Nephron progenitor cell (in vitro differentiated cells): ENCODE measurements at places on chromosomes 6 and 20.

- H3K4me3 ChIP-seq: no peak overlapping the region
- no peak overlapping the region for H3K27ac ChIP-seq
- H3K27me3 ChIP-seq: no peaks in the 10 kb centered on the region
- H3K4me1 ChIP-seq: no peaks in the 10 kb centered on the region
- DNase-seq: no peak
- peaks cover 10% of the 10 kb centered on the region for H3K36me3 ChIP-seq
Measured at GRCh38 chr6:5563086-5563485, 301.8 kb downstream of the FARS2 start.

DNA sequence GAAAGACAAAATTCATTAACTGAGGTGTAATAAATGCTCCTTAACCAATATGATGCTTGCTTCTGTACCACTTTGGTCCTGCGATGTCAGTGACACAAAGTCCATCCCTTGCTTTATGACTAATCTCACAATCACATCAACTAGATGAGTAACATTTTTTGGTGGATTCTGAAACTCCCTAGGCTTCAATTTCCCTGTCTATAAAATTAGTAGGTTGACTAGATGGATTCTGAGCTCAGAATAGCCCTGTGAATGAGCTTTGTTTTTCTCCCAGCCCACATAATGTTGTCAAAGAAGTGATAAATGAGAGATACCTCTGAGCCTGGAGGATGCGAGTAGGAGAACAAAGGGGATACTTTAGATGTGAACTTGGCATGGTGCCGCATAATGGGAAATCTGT lies 9.1 kb downstream of the TXLNB start:
- no peaks in the 10 kb centered on the region for H3K27me3 ChIP-seq
- DNase-seq: no peak
- no peak overlapping the region for H3K4me3 ChIP-seq
- no peaks in the 10 kb centered on the region for H3K4me1 ChIP-seq

DNA sequence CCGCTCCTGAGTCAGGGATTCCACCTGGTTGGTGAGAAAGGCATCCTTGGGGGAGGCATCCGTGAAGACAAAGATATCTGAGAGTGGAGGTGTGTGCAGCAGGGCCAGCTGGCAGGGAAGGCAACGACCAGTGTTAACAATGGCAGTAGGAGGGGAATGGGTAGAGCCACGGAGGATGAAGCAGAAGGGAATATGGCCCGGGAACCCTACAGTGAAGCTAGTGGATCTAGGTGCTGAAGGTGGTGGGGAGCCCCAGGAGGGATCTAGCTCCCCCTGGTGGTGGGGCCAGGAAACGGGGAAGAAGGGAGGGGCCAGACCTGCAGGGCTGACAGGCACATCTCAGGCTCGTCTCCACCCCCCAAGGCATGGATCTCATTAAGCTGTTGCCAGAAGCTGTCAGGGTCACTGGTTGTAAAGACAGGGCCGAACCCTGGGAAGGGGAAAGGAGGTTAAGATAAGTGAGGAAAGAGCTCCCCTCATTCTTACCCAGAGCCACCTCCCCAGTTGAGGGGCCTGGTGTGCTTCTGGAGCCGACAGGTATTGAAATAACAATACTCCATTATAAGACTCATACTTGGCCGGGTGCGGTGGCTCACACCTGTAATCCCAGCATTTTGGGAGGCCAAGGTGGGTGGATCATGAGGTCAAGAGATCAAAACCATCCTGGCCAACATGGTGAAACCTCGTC lies 7.3 kb downstream of the VWA7 start:
- DNase-seq: peak; percentile 41
- H3K27ac ChIP-seq: no peak overlapping the region
- peaks cover 3% of the 10 kb centered on the region for H3K27me3 ChIP-seq

DNA sequence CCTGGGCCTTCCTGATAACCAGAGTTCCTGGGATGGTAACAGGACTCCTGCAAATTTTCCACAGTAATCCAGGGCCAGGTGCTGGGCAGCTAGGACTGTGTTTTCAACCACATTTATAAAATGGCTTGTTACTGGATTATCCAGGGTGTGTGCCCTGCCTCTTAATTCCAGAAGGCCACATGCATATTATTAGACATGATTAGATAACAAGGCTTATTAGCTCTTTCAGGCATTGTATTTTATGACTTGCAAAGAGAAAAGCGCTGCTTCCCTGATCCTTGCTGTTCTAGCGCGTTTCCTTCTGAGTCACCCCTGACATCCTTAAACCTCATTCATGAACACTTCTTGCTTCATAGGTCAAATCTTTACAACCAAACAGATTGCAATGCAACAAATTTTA lies 208.6 kb downstream of the UST start:
- no peak for DNase-seq
- H3K36me3 ChIP-seq: peaks cover 36% of the 10 kb centered on the region
- peaks cover 56% of the 10 kb centered on the region for H3K4me1 ChIP-seq
- H3K4me3 ChIP-seq: no peak overlapping the region
- H3K27me3 ChIP-seq: no peaks in the 10 kb centered on the region
- H3K27ac ChIP-seq: no peak overlapping the region

DNA sequence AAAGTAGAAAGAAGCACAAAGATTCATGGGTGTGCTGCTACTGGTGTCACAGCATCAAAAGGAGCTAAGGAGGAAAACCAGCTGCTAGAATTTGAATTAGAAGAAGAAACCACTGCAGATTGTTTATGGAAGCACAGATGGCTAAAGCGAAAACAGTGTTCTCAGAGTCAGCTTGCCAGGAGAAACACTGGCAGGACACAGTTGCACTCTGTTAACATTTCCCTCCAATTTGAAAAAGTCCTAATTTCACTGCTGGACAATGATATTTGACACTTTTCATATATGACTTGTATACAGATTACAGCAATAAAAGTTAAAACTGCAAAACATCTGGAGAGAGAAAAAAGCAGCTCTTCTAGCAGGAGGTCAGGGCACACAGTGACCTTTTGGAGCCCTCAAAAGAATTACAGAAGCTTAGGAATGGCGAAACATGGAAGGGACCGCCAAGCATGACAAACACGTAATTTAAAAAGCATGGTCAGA lies 314.5 kb downstream of the COL12A1 start:
- H3K4me3 ChIP-seq: no peak overlapping the region
- peak overlapping the region; percentile 39 for H3K27ac ChIP-seq
- peaks cover 13% of the 10 kb centered on the region for H3K4me1 ChIP-seq
- H3K27me3 ChIP-seq: no peaks in the 10 kb centered on the region

GRCh38 chr20:57061051-57061900 lies 205.2 kb downstream of the BMP7 start:
- H3K27ac ChIP-seq: no peak overlapping the region
- no peaks in the 10 kb centered on the region for H3K36me3 ChIP-seq
- peaks cover 16% of the 10 kb centered on the region for H3K4me1 ChIP-seq
- no peak overlapping the region for H3K4me3 ChIP-seq

- no peak overlapping the region for H3K4me3 ChIP-seq
- no peaks in the 10 kb centered on the region for H3K27me3 ChIP-seq
- DNase-seq: no peak
- no peak overlapping the region for H3K27ac ChIP-seq
Measured at GRCh38 chr6:73233048-73233447, 7.8 kb upstream of the KHDC1L start.

DNA sequence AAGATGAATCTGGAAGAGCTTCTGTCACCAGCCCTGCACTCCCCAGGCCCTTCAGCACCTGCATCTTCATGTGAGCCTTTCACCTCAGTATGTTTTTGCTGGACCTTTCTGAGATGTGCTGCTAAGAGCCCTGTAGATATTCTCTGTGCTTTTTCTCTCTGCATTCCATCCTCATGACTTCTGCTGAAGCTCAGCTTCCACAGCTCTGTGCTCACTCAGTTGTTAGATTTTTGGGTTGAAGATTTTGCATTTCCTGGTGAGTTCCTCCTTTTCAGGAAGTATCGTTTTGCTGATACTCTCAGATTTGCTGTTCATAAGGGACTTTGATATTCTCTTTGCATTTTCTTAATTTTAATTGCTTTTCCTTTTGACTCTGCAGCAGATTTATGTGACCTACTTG lies 18.3 kb downstream of the KIAA1586 start:
- no peaks in the 10 kb centered on the region for H3K27me3 ChIP-seq
- H3K36me3 ChIP-seq: peaks cover 53% of the 10 kb centered on the region
- peak overlapping the region; percentile 74 for H3K27ac ChIP-seq

GRCh38 chr6:170140129-170140528 lies 150.7 kb downstream of the DLL1 start:
- peaks cover 11% of the 10 kb centered on the region for H3K27me3 ChIP-seq
- no peak overlapping the region for H3K27ac ChIP-seq
- H3K4me1 ChIP-seq: peaks cover 4% of the 10 kb centered on the region
- H3K36me3 ChIP-seq: peaks cover 17% of the 10 kb centered on the region
- no peak for DNase-seq
- H3K4me3 ChIP-seq: no peak overlapping the region

DNA sequence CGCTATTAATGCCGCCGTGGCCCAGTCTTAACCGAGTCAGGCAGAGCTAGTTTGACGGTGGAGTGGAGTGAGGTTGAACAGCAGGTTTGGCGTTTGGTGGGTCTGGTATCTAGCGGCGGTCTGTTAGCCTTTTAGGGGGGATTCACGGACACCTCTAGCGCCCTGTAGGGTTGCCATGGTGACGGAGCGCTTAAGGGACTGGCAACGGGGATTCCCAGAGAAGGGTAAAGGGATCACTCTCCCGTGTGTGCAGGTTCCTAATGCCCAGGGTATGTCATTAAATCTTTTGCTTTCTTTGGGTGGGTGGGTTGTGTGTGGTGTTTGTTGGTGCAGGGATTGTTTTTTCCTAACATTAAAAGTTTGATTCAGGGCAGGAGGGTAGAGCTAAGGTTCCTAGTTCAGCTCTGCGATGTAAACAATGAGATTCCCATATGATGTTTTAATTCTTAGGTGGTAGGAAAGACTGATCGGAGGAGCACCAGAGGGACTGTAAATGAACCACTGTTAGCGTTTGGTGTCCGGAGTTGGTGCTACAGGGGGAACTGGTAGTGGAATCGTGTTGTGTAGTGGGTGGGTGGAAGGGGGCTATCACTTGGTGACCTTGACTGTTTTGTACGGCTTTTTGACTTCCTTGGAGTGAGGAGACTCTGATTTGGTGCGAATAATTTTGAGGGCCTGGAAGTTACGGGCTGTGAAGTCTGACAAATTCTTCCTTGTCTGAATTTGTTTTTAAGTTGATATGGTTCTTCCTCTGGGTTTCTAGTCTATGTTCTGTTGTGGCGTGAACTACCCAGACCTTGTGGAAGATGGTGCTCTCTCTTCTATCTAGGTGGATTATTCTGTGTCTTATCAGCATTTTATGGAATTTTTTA lies 5.0 kb downstream of the BRD2 start:
- H3K27ac ChIP-seq: peak overlapping the region; percentile 100
- peaks cover 41% of the 10 kb centered on the region for H3K4me1 ChIP-seq
- peak overlapping the region; percentile 98 for H3K4me3 ChIP-seq
- peaks cover 10% of the 10 kb centered on the region for H3K27me3 ChIP-seq

DNA sequence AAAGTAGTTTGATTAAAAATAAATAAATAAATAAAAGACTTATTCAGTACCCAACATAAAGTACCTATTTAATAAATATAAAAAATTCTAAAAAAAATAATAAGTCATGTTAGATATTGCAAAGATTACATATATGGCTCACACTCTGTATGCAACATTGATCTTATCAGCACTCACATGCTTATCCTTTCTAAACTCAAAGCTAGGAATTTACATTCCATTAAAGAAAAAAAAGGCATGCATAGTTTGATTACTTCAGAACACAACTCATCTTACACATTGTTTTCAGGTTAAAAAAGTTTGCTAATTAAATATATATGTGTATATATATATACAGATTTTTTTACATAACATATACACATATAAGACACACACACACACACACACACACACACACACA lies 96.4 kb downstream of the FILIP1 start:
- no peaks in the 10 kb centered on the region for H3K4me1 ChIP-seq
- no peak for DNase-seq
- H3K27ac ChIP-seq: no peak overlapping the region
- H3K4me3 ChIP-seq: no peak overlapping the region

GRCh38 chr20:16191496-16191895 lies 381.8 kb downstream of the KIF16B start:
- H3K4me3 ChIP-seq: no peak overlapping the region
- no peaks in the 10 kb centered on the region for H3K4me1 ChIP-seq
- no peak overlapping the region for H3K27ac ChIP-seq
- H3K27me3 ChIP-seq: no peaks in the 10 kb centered on the region

GRCh38 chr20:32763202-32764004 lies 1.2 kb downstream of the DNMT3B start:
- H3K27me3 ChIP-seq: peaks cover 2% of the 10 kb centered on the region
- peaks cover 7% of the 10 kb centered on the region for H3K36me3 ChIP-seq
- peaks cover 45% of the 10 kb centered on the region for H3K4me1 ChIP-seq
- peak overlapping the region; percentile 96 for H3K4me3 ChIP-seq
- no peak overlapping the region for H3K27ac ChIP-seq
- DNase-seq: peak; percentile 27

GRCh38 chr6:44388887-44389286 lies 1.4 kb downstream of the CDC5L start:
- peak overlapping the region; percentile 89 for H3K27ac ChIP-seq
- peaks cover 39% of the 10 kb centered on the region for H3K4me1 ChIP-seq
- H3K27me3 ChIP-seq: peaks cover 1% of the 10 kb centered on the region
- DNase-seq: no peak
- H3K4me3 ChIP-seq: peak overlapping the region; percentile 96
- H3K36me3 ChIP-seq: peaks cover 41% of the 10 kb centered on the region

DNA sequence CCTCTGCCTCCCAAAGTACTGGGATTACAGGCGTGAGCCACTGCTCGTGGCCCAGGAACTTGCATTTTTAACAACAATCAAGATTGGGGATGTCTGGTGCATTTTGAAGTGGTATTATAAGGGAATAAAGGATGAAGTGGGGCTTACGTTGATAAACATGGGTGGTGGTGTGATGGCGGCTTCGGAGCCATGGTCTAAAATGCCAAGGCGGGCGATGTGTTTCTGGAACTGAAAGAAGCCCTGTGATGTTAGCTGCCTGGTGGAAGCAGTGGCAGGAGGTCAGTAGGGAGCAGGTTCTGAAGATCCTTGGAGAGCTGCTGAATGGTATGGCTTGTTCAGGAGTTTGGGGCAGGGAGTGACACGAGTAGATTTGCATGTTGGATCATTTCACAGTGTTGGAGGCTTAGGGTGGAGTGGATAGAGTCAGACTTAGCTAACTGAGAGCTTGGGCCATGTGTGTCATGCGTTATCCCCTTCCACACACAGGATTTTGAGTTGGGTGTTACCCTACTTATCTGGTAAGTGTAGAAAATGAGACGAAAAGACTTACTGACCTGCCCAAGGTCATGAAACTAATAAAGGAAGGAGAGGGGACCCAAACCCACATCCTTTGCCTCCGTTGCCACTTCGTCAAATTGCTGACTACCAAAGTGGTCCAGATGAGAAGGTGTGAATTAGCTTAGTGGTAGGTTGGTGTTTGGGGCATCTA lies 1.5 kb downstream of the NELFCD start:
- peak overlapping the region; percentile 89 for H3K4me3 ChIP-seq
- H3K27me3 ChIP-seq: peaks cover 3% of the 10 kb centered on the region
- H3K27ac ChIP-seq: no peak overlapping the region
- H3K36me3 ChIP-seq: peaks cover 25% of the 10 kb centered on the region
- H3K4me1 ChIP-seq: peaks cover 50% of the 10 kb centered on the region
- no peak for DNase-seq
